ENCODE measurements at places on chromosomes 3 and 15. TPM values are rescaled to one million over a fixed set of nuclear protein-coding genes. Genes with fewer than 3 reads are reported as not detected.

Gene SI
- not detected for total RNA-seq

Gene SAMD7
- total RNA-seq, result not detected

Gene CMTM7
- 15.3 TPM for total RNA-seq

Gene CHL1
- total RNA-seq, result 0.28 TPM

Gene SOX14
- total RNA-seq, result 1.2 TPM

Gene TRIM42
- total RNA-seq, result not detected

Gene CD200
- total RNA-seq, result 49.4 TPM

Gene ABHD6
- total RNA-seq, result 6.2 TPM

Gene CYP1A2
- total RNA-seq, result not detected

Gene CPLX3
- total RNA-seq, result not detected

Gene ASB14
- total RNA-seq, result 0.03 TPM

Gene CCNB2
- total RNA-seq, result 103 TPM

GRCh38 chr3:42128526-42128925 lies 37.4 kb downstream of the TRAK1 start:
- no peak for DNase-seq

GRCh38 chr3:188049606-188050530 lies 104.1 kb upstream of the LPP start:
- DNase-seq, result no peak

DNA sequence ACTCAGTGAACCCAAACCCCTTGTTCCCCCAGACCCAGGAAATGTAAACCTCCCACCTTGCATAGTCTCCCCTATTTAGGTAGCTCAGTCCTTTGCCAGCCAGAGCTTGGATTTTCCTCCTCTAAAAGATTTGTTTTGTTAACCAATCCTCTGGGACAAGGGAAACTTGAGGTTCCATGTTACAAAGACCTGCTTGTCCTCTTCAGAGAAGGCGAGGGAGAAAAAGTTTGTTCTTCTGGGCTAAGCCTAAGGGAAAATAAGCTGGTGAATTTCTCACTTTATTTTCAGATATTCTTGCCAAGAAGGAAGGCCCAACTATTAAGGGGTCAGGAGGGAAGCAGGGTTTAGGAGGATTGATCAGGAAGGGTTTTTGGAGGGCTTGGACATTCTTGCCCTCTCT lies 136.1 kb upstream of the PROK2 start:
- no peak for DNase-seq

- no peak for DNase-seq
Measured at GRCh38 chr3:180615954-180616353, 14.0 kb downstream of the TTC14 start.

- DNase-seq, result peak; percentile 50
Measured at GRCh38 chr3:139427283-139428060, 38.0 kb upstream of the COPB2 start.

GRCh38 chr3:51373658-51374421 lies 11.3 kb upstream of the MANF start:
- no peak for DNase-seq

GRCh38 chr15:100831467-100831866 lies 48.2 kb upstream of the ALDH1A3 start:
- no peak for DNase-seq

DNA sequence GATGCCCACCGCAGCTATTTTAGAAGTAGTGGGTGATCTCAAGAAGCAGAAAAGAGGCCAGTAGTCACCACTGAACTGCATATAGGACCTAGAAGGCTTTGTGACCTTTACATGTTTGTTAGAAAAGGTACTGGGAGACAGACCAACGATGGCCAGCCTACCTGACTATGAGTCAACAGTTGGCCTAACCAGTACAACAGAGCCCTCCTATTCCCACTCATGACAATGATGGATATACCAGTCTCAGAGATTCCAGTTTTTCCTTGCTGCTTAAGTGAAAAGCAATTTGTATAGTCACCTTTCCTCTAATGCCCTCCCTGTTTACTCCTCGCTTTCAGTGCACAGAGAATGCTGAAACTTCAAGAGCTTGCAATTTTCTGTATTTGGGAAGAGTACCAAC lies 86.6 kb upstream of the PPIB start:
- no peak for DNase-seq

DNA sequence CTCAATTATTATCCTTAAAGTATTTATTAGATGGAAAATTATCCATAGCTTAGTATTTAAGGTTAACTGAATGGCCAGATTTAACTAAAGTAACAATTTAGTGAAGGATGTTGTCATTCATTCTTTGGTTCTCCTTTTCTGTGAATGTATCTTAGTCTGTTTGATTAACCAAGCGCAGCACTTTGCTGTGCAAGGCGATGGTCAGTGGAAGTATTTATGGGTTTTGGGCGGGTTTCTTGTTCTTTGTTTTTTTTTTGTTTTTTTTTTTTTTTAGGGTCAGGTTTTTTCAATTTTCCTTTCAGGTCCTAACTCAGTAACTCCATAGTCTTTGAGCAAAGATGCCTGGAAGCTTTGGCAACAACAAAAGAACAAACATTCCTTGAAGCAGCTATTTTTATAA lies 328.8 kb downstream of the PTPRG start:
- no peak for DNase-seq

- DNase-seq, result no peak
Measured at GRCh38 chr15:86964271-86964670, 884.6 kb downstream of the AGBL1 start.

- DNase-seq, result no peak
Measured at GRCh38 chr3:87546216-87546615, 269.8 kb upstream of the POU1F1 start.

DNA sequence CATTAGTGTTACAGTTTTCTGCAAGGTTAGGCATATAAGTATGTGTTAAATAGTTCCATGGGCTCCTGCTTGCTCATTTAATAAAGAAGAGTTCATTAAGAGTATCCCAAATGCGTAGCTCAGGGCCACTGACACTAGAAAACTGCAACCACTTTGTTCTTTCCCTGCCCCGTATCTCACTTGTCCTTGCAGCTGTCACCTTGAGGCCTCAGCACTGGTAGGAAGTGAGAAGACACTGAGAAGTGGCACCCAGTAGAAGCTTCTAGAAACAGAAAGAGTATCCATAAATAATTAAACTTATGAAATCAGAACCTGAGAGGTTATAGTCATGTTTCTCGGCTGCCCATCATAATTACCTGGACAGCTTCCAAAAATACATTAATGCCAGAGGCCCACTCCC lies 266.0 kb downstream of the KCNMB2 start:
- no peak for DNase-seq

DNA sequence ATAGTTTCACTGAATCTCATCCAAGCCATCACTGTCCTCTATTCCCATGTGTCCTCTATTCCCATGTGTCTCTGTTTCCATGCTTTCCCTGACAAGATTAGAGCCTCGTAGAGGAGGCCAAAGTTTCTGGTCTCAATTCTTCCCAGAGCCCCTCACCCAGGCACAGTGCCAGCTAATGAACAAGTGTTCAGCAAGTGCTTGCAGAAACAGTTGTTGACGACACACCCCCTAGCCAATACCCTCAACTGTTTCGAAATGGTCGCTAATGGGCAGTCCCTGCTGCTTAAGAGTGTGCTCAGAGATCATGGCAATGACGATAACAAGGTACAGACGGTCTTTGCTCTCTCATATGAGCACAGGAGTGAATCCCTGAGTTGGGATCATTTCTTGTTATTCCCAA lies 73.4 kb downstream of the FAM174B start:
- DNase-seq, result no peak

DNA sequence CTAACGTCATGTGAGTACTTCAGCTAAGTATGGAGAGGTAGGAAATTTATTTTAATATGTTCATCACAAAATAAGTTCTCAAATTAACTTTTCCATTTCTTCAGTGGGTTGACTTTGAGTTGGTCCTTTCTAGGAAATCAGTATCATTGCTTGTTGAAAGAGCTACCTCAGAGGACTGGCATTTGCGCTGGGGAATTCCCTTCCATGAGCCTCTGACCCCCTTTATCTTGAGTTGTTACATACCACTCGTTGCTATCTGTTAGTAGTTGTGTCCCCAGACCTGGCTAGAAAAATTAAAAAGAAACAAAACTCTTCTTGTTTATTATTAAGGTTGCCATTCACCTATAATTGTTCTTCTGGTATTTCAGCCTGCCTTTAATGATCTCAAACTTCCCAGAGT lies 96.8 kb upstream of the ROBO2 start:
- DNase-seq, result peak; percentile 62

DNA sequence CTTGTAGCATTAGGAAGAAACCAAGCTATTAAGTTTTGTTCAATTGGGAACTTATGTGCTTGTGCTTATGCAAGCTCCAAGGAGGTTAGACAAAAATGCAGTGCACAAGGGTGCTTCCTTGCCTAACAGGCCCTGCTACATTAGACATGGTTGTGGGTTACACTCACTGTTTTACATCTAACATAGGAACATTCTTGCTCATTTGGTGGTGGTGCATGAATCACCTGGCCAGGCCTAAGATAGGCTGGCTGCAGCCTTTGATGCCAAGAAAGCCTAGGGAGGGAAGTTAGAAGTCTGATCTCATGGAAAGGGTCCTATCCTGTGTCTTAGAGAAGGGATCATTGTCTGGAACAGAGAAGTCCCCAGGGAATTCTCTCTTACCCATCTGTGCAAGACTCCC lies 43.5 kb downstream of the CA12 start:
- no peak for DNase-seq

DNA sequence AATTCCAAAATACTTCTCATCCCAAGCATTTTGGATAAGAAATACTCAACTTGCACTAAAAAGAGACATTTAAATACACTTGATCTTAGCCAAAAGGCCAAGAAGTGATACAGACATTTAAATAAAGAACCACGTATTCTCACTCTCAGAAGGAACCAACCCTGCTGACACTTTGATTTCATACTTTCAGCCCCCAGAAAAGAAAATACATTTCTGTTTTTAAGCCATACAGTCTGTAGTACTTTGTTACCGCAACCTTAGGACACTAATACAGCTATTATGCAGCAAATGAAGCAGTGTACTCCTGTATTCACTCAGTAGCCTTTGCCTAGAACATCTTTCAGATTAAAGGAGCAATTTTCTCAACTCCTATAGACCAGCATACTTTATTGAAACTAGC lies 86.7 kb downstream of the TBC1D5 start:
- DNase-seq, result no peak

DNA sequence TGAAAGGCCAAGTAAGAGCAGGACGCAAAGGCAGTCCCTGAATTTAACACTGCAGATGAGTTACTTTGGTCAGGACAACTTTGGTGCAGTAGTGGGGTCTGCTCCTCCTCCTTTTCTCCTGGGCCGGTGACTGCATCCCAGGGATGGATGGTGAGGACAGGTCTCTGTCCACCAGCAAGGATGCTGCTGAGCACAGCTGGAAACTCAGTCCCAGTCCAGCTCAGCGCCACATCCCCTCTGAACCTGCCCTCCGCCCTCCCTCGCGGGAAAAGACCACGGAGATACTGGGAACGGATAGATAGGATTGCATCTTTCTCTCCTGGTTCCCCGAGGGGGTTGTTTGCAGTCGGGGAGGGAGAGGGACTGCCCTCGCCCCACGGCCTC lies 13.8 kb downstream of the GRAMD2A start:
- no peak for DNase-seq

DNA sequence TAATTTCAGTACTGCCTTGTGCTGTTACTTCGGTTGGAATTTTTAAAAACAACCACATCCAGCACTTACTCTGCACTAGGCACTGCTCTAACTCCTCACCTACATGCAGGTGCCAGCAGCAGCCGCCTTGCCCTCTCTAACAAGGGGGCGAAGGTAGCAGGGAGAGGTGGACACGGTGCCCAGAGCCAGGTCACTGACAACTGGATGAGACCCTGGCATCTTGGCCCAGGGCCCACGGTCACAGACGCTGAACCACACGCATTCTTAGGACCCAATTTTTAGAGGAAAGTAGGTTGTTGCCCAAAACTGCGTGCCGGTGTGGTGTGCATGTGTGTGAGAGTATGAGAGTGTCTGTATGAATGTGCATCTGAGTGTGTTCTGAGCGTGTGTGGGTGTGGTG lies 63.4 kb upstream of the GATA2 start:
- DNase-seq, result no peak

DNA sequence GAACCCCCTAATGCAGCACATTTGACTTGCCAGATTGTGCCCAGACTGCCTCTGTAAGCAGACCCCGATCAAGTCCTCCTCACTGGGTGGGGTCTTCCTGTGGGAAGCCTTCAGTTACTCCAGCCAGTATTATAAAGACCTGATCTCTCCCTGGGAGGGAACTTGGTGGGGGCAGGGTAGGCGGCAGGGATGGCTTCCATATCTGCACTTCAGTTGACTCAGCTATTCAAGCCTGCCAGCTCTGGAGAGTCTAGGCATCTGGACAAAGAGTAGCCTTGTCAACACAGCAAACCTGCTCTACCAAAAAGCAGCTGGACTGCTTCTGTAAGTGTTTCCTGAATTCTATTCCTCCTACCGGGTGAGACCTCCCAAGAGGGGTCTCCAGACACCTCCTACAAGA lies 21.0 kb upstream of the SLC25A38 start:
- DNase-seq, result no peak

DNA sequence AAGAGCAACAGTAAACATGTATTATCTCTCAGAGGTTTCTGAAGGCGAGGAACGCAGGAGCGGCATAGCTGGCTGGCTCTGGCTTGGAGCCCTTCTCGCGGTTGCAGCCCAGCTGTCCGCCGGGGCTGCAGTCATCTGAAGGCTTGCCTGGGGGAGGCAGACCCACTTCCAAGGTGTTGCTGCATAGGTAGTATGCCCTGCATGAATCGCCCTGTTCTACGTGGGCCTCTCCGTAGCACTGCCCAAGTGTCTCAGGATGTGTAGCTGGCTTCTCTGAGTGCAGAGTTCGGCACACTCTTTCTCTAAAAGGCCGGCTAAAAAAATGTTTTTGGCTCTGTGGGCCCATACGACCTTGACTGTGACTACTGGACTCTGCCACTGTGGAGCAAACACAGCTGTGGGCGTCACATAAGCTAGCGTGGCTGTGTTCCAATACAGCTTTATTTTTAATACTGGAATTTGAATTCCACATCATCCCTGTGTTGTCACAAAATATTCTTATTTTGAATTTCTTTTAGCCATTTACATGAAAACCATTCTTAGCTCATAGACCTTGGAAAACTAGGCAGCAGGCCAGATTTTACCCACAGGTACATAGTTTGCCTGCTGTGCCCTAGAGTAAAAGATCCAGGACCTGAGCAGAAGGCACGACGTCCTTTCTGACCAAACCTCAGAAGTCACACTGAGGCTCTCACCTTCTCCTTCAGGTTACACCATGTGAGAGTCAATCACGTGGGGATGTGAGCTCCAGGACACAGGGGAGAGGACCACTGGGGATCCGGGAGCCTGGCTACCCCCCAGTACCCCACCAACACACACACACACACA lies 55.9 kb downstream of the PGPEP1L start:
- no peak for DNase-seq

DNA sequence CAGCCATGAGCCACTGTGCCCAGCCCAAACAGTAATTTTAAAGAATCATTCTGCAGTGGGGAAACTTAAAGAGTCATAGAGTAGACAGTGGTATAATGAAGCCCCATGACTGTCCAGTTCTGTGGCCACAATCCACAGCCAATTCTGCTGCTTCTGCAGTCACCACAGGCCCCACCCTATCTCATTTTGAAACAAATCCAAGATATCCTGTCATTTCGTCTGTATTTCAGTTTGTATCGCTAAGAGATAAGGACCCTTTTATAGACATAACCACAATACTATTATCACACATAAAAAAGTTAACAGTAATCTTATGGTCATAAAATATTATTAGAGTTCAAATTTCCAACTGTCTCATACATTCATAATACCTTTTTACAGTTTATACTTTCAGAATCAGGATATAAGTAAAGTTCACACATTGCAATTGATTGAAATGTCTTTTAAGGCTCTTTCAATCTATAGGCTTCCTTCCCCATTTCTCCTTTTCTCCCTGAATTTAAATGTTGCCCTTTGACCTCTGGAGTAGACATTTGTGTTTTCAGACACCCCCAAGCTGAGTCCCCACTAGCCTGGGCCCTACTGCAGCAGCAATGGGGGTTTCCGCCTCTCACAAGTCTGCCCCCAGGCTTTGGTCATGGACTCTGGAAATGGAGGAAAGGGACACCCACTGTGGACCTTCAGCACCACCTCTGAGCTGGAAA lies 4.2 kb upstream of the NUP210 start:
- DNase-seq, result no peak

All from H7 (cell line).